ENCODE measurements at places on chromosomes 3 and 15. TPM values are rescaled to one million over a fixed set of nuclear protein-coding genes. Genes with fewer than 3 reads are reported as not detected.

- no peak for DNase-seq
Observed at GRCh38 chr15:43433165-43433564, 59.8 kb downstream of the TP53BP1 start.

GRCh38 chr15:60002528-60003218 is 1.4 kb upstream of the FOXB1 start:
- no peak for DNase-seq

TRPC1 gene
- 19.5 TPM for total RNA-seq

ERICH6 gene
- not detected for total RNA-seq

- DNase-seq: no peak
Observed at GRCh38 chr3:81793410-81793809, 32.0 kb upstream of the GBE1 start.

GRCh38 chr3:179558742-179559364 is 3.9 kb upstream of the ACTL6A start:
- no peak for DNase-seq

DNA sequence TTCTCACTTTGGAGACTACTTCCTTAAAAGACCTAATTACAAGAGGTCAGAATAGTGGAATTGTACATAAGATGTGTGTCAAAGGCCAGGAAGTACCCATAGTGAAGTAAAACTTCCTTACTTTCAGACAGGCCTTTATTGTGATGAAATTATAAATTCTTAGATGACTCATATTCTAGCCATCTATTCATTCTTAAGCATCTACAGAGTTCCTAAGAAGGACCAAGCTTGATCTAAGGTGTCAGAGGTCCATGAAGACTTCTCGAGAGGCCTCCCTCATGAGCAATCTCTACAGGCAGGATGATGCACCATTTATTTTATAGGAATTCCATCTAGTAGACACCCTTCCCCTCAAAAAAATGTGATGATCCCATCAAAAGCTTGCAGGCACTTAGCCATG is 493.3 kb downstream of the MAGI1 start:
- DNase-seq: no peak

KLHL6 gene
- total RNA-seq: 0.92 TPM

GRCh38 chr3:73653351-73653750 is 28.6 kb upstream of the PDZRN3 start:
- no peak for DNase-seq

All from esophagus muscularis mucosa (tissue), 4 donors.